ENCODE measurements at places on chromosomes 4 and X. TPM values are rescaled to one million over a fixed set of nuclear protein-coding genes. Genes with fewer than 3 reads are reported as not detected.

- DNase-seq: no peak
These were observed 87.4 kb downstream of the SMIM20 start for GRCh38 chr4:26001413-26001812.

- peak; percentile 36 for DNase-seq
These were observed at the start of gene UBL4A for GRCh38 chrX:154486396-154487207. UBL4A (minus strand) TSS chrX:154486615; CDS start chrX:154486584, 31 bp downstream.

- DNase-seq: no peak
These were observed 1.4 kb downstream of the POU4F2 start for GRCh38 chr4:146640021-146640464.

DNA sequence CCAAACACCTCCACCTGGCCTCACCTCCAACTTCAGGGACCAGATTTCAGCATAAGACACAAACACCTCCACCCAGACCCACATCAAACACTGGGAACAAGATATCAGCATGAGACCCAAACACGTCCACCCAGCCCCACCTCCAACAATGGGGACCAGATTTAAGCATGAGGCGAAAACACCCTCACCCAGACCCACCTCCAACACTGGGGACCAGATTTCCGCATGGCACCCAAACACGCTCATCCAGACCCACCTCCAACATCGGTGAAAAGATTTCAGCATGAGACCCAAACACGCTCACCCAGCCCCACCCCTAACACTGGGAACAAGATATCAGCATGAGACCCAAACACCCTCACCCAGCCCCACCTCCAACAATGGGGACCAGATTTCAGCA is 210.0 kb downstream of the ASMT start:
- DNase-seq: no peak

DNA sequence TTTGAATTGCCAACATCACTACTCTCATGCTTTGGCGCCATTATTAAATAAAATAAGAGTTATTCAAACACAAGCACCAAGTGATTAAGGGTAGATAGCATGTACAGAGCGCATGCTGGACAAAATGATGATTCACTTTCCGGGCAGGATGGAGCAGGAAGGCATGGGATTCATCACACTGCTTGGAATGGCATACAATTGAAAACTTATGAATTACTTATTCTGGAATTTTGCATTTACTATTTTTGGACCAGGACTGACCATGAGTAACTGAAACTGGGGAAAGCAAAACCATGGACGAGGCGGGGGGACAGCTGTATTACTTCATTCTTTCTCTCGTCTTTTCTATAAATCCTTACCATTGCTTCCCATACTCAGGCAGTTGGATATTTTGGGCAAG is 28.5 kb upstream of the FGF5 start:
- DNase-seq: peak; percentile 97

PRPS1 gene
- total RNA-seq: 161 TPM

CWH43 gene
- total RNA-seq: not detected

DNA sequence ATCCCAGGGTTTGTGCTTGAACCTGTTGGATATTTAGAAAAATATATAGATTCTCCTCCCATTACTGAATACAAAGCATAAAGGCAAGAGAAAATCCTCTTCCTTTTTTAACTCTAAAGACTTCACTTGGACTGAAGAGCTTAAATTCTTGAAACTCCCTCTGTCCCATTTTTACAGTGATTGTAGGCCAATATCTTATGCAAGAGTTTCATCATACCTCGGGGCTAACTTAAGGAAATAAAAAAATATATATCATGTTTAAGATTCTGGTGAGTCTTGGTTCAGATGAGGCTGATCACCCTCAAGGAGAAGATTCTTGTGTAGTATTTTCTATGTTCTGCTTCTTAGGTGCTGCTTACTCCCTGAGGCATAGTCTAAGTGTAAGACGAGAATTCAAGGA is 1449.6 kb downstream of the C4orf33 start:
- DNase-seq: no peak
